A549 (cell line): ENCODE measurements at places on chromosomes 4 and X.

GRCh38 chr4:150867148-150867547 is 147.9 kb downstream of the LRBA start:
- DNase-seq: peak; percentile 77

GRCh38 chr4:7377223-7377865 is 57.4 kb downstream of the PSAPL1 start:
- DNase-seq: no peak

- DNase-seq: no peak
These were observed 3.0 kb upstream of the PLAC1 start for GRCh38 chrX:134661295-134661694.

DNA sequence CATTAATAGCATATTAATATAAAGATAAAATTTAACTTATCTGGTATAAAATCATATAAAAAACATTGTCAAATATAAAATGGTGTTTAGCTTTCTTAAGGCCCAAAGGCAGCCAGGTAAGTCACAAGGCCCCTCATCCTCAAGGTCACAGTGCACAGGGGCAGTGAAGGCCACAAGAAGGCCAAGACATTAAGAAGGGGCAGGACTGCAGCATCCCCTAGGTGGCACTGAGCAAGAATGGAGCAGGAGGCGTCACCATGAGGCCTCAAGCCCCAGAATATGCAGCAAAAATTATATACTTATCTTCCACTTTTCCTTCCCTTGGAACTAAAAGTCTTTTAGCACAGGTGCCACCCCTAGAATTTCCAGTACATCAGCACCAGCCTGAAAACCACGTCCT is 49.5 kb upstream of the MAGEA8 start:
- no peak for DNase-seq

- no peak for DNase-seq
These were observed 5.2 kb upstream of the NAP1L5 start for GRCh38 chr4:88702782-88703181.

DNA sequence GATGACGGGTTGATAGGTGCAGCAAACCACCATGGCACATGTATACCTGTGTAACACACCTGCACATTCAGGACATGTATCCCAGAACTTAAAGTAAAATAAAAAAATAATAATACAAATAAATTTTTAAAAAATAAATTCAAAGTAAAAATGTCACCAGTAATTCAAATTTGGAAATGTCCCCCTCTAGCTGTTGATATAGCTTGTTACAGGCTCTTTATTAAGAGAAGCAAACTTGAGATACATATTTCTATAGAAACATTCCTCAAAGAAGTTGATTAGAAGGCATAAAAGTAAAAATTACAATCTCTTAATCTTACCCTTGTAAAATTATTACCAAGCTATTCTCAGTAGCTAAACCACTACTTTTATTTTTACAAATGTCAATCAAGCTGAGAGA is 1397.0 kb downstream of the FAM133A start:
- DNase-seq: no peak

DNA sequence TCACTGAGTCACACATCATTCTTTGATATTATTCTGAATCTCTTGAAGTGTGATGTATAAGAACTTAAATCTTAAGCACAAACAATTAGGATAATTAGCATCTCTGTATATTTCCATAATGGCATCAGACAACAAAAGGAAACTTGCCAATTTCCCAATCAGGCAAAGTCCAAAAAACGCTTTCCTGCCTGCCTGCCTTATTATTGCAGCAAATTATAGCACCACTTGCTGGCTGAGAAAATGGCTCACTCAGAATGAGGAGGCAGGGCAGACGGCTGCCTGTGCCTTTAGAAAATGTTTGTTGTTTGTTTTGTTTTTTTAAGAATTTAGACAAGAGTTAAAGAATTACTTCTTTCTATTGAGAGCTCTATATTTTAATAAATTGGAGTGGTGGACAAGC is 27.7 kb upstream of the NR3C2 start:
- no peak for DNase-seq

DNA sequence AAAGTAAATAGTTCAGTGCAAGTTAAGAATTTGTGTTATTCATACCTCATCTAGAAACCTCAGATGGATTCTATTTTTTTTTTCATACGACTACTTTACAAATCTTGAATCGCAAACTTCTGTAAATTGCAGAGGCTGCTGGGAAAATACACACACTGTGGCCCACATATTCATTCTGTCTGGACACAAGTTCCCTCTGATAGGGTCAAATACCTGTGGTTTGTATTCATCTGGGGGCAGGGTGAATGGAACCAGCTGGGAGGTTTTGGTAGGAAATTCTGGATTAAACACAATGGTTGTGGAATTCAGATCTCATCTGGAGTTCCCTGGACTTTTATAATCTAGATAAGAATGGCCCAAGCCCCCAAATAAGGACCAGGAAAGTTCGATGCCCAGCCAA is 56.2 kb downstream of the SPATA18 start:
- DNase-seq: no peak

DNA sequence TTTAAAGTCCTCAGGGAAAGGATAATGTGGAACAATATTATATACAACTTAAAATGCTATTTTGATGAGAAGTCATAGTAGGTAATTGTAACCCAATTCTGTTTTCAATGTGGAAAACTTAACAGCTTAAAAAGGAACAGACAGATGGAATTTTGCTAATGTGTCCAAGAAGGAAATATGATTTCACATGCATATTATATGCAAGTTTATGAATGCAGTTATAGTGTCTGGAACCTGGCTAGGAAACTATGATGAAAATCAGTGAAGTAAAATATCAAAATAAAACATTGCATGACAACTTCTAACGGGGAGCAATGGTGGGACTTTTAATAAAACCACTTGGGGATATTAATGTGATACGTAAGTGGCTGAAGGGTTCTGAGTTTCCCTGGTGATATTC is 152.6 kb upstream of the HAND2 start:
- DNase-seq: no peak

DNA sequence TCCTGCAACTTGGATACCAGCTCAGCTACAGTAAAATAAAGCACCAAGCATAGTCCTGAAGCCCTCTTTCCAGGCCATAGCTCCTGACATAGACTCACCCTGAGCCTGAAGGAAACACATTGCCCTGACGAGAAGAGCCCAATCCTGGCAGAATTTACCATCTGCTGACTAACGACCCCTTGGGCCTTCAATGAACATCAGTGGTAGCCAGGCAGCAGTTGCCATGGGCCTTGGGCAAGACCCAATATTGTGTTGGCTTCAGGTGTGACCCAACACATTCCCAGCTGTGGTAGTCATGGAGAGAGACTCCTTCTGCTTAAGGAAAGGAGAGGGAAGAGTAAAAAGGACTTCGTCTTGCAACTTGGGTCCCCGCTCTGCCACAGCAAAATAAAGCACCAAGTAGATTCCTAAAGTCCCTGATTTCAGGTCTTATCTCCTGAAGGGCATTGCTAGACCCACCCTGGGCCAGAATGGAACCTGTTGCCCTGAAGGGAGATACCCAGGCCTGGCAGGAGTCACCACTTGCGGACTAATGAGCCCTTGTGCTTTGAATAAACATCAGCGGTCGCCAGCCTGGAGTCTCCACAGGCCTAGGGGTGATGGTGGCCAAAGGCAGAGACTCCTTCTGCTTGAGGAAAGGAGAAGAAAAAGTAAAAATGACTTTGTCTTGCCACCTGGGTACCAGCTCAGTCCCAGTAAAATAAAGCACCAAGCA is 902.6 kb downstream of the C4orf33 start:
- no peak for DNase-seq

GRCh38 chr4:173151496-173151895 is 17.1 kb upstream of the GALNT7 start:
- DNase-seq: no peak

GRCh38 chrX:37830371-37830770 is 17.0 kb downstream of the DYNLT3 start:
- DNase-seq: no peak
